ENCODE measurements at places on chromosomes 3 and 15. TPM values are rescaled to one million over a fixed set of nuclear protein-coding genes. Genes with fewer than 3 reads are reported as not detected.

Gene TLR9
- total RNA-seq, result 0.20 TPM

Gene KBTBD8
- total RNA-seq, result 4.8 TPM

Gene CHDH
- total RNA-seq, result 1.5 TPM

Gene SEMA3F
- 54.3 TPM for total RNA-seq

Gene NPAP1
- total RNA-seq, result not detected

Gene SPATA12
- total RNA-seq, result 0.15 TPM

Gene C3orf85
- not detected for total RNA-seq

Gene ITPKA
- 1.9 TPM for total RNA-seq
